ENCODE measurements at places on chromosomes 5 and 9.

DNA sequence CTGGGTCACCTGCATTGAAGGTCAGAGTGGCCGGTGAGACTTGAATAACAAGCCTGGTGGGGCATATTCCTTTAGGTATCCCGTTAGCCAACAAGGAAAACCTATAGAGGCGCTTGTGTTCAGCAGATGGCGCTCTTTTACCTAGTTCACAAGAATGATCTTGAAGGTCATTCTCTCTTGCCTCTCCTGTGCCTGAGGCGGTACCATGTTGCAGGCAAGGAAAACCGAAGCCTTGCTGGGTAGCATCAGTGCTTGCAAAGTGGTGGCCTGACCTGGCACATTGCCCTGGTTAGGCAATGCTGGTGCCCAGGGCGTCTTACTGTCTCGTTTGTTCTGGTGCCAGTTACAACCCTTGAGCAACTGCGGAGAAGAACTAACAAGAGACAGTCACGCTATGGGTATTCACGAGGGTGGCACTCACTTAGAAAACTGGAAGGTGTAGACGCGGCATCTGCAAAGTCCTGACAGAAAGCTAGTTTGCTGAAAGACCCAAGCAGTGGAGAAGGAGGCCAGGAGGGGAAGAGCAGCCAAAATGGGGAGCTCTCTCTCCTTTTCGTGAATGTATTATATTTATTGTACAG lies 56.7 kb downstream of the AOPEP start:
- peak; percentile 89 for DNase-seq

DNA sequence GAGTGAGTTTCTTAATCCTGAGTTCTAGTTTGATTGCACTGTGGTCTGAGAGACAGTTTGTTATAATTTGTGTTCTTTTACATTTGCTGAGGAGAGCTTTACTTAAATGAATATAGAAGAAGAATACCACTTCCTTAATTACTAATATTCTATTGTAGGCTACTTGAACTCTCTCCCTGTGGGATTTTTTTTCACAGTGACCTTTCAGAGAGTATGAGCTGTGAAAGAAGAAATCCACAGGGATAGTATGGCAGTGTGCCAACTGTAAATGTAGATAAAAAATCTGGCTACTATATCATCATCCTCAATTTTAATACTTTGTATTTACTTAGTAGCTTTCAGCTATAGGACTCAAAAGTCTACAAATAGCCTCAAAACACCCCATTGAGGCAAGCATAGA lies 67.3 kb downstream of the COMMD10 start:
- DNase-seq: no peak

DNA sequence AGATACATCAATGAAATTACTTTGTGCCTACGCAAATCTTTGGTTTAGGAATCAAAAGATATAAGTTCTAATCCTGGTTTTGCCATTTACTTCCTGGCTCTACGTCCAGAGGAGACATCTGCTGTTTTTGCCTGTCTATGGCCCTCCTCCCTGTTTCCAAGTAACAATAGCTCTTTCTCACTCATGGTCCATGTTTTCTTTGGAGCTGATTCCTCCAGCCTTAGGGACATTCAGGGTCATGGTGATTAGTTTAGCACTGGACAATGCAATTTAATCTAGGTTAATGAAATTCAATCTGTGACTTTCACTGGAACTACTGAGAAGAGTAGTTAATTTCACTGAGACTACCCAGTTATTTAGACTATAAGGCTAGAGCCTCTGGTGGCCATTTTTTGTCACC lies 170.6 kb downstream of the SEMA6A start:
- DNase-seq: no peak

GRCh38 chr5:52801329-52801728 lies 13.6 kb downstream of the ITGA1 start:
- DNase-seq: no peak

DNA sequence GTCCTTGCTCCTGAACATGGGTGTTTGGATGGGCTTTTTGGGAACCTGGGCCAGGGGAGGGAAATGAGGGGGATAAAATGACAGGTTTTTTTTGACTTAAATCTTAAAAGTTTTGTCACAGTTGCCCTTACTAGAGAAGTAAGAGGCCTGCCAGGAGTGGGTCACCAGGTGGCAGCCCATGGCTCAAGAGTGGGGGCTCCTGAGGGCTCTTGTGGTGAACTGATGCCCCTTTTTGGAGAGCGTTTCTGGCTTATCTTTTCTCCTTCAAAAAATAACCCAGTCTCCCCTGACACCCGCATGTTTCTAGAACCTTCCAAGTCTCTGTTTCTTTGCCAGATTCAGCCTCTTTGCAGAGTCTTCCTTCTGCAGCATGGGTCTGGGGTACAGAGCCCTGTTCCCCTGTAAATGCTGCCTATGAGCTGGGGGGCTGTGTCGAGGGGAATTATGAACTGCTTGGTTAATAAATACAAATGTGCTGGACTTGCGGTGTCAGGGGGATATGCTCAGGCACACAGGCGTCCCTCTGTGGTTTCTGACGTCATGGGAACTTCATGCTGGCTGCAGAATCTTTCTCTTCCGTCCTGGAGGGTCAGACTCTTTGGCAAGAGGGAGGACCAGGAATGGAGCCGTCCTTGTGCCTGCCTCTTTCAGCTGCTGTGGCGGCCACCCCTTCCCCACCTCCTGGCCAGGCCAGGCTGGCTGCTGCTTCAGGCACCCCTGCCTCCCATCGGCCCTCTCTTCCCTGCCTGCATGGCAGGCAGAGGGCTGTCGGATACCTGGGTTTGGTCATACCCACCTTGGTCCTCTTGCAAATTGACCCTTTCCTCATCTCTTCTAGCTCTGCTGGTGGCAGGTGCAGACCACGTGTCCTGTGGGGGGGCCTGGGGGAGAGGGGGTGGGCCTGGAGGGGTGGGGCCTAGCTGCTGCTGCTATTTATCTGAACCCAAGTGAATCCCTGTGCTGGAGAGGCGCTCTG lies 30.1 kb downstream of the PTPA start:
- no peak for DNase-seq

DNA sequence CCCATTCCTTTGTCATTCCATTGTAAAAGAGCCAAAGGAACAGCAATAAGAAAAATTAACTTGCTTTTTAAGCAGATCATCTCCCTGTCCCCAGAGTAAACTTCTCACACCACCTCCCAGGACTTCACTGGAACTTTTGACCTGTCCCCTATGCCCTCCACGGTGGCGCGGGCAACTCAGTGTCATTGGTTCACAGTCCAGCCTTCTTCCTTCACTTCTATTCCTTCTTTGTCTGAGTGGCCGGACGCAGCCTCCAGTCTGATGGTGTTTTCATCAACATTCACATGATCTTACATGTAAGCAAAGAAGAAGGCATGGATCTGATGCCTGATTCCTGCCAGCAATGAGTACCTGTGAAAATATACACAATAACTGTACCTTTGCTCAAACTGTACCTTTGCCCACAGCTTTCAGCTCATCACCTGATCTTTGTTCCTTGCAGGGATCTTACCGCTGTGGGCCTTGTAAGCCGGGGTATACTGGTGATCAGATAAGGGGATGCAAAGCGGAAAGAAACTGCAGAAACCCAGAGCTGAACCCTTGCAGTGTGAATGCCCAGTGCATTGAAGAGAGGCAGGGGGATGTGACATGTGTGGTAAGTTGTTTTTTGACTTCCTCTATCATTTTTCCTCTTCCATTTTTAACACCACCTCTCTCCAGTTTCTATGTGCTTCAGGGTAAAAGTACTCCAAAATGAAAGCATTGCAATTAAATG lies 32.5 kb downstream of the THBS4 start:
- DNase-seq: no peak

DNA sequence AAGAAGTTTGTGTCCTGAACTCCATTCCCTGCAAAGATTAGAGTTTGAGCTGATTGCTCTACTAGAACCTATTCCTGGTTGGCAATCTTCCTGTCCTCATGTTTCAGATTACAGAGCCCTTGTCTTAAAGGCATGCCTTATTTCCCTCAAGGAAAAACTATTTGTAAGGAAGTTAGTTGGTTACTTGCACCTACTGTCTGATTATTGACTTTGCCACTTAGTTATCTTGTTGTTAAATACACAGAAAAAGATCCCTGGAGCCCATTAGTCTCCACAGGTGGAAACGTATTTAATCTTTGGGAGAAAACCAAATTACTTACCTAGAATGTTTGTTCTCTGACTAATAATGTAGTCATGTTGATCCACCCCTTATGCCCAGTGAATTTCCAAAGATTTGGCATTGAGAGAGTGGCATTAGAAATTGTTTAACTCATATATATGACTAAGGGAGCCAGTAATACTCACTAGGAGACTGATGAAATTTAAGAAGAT lies 132.3 kb upstream of the ELL2 start:
- DNase-seq: no peak
